ENCODE measurements at places on chromosomes 6 and 20. TPM values are rescaled to one million over a fixed set of nuclear protein-coding genes. Genes with fewer than 3 reads are reported as not detected.

Gene NTSR1
- 4.1 TPM for total RNA-seq

Gene CD24
- not detected for total RNA-seq

Gene C20orf141
- not detected for total RNA-seq

Gene EDN3
- total RNA-seq = not detected

Gene FAM217A
- total RNA-seq = not detected

Gene NKAIN4
- total RNA-seq = not detected

Gene PREX1
- total RNA-seq = 33.9 TPM

Gene PSORS1C1
- total RNA-seq = 1.1 TPM

Gene GTSF1L
- total RNA-seq = not detected

Gene C20orf144
- 0.04 TPM for total RNA-seq

Gene SLPI
- not detected for total RNA-seq

Gene XKR7
- total RNA-seq = not detected

Gene CALHM5
- total RNA-seq = 0.29 TPM

Gene TNFRSF6B
- 7.2 TPM for total RNA-seq

Gene MATN4
- 1.9 TPM for total RNA-seq

Gene OR2J1
- total RNA-seq = not detected

Gene ARHGAP40
- not detected for total RNA-seq

Gene MRPS18A
- total RNA-seq = 79.6 TPM

Gene SFTA2
- total RNA-seq = not detected

Gene GDAP1L1
- 0.48 TPM for total RNA-seq

Gene HDGFL1
- total RNA-seq = not detected

Gene POPDC3
- 30.0 TPM for total RNA-seq

All from A375 (cell line).